ENCODE measurements at places on chromosomes 1 and 21.
A peak's percentile ranks its signal among the peaks of the same experiment; 100 is the strongest.

DNA sequence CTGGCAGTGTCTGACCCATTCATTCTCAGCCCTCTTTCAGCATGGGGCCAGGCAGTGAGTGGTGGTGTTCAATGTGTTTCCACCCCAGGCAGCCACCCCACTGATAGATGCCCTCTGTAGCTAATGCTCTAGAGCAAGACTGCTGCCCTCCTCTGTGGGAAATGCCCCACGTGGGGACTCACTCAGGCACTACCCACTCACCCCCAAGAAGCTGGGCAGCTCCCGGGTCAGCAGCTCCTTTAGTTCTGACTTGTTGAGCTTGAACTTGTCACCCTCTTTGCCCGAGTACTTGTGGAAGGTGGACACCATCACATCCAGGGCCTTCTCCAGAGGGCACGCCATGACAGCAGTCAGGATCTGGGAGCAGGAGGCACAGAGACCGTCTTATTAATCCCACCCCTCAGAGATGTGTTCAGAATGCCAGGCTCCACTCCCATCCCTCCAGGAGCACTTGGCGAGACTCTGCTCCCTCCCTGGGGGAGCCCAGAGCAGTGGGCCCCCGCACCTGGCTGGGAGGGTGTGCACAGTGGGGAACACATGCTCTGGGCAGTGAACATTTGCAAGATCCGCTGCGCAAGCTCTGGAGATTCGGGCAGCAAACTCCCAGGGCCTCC lies 1.0 kb downstream of the S100A4 start:
- no peak for DNase-seq

- no peak for DNase-seq
Measured at GRCh38 chr1:6336776-6337622, 56.6 kb downstream of the ACOT7 start.

- DNase-seq: no peak
Measured at GRCh38 chr1:101547357-101547756, 310.5 kb downstream of the S1PR1 start.

DNA sequence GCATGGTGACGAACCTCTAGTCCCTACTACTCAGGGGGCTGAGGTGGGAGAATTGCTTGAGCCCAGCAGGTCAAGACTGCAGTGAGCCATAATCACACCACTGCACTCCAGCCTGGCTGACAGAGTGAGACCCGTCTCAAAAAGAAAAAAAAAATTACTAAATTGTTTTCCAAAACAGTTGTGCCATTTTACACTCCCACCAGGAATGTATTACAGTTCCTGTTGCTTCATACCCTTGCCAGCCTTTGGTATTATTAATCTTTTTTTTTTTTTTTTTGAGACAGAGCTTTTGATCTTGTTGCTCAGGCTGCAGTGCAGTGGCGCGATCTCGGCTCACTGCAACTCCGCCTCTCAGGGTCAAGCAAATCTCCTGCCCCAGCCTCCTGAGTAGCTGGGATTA lies 55.9 kb downstream of the RPS6KA1 start:
- DNase-seq: no peak

DNA sequence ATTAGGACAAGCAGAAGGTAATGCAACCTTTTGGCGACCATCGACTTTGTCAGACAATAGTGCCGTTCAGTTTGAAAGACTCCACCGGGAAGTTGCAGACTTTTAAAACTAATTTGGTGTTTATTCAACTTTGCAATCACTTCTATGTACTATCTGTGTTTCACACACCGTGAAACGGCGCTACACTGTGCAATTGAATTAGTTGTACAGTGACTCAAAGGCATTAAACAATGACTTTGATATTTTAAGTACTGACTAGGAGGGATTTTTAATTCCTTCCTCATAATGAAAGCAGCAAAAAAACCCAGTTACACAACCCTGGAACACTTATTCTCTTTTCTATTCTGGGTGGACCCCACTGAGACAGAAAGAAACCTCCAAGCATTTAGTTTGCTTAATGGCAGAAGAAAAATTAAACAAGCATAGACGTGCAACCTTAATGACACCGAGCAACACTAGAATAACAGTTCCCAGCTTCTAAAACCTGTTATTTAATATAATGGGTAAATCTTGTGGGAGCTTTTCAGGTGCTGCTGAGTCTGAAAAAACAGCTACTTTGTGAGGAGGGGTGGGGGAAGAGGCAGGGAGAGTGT lies 176.8 kb downstream of the LMO4 start:
- no peak for DNase-seq

GRCh38 chr21:45404730-45405270 lies at the start of gene COL18A1:
TSS of gene COL18A1 (plus strand) at chr21:45405165. CDS start at chr21:45405231, 66 bp downstream.
- DNase-seq: peak; percentile 14

DNA sequence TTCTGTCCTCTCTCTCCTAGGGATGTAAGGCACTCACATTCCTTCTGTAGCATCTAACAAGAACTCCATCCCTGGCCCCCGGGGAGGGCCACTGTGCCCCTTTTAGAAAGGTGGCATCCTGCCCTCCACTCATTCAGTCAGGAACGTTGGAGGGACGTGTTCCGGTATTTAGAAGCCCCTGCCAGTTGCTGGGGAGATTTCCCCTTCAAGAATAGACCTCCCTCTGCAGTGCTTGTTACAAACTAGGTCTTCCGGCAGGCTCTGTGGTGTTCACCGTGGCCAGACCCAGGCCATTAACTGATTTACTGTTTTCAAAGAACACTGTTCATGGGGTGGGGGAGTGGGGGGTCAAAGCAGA lies 779 bp downstream of the PCP4L1 start:
- no peak for DNase-seq

GRCh38 chr1:197422993-197423392 lies 154.9 kb downstream of the CRB1 start:
- no peak for DNase-seq

GRCh38 chr1:12015001-12015491 lies 4.3 kb upstream of the MIIP start:
- DNase-seq: no peak

GRCh38 chr1:155038602-155039307 lies 5.1 kb downstream of the DCST1 start:
- DNase-seq: no peak

DNA sequence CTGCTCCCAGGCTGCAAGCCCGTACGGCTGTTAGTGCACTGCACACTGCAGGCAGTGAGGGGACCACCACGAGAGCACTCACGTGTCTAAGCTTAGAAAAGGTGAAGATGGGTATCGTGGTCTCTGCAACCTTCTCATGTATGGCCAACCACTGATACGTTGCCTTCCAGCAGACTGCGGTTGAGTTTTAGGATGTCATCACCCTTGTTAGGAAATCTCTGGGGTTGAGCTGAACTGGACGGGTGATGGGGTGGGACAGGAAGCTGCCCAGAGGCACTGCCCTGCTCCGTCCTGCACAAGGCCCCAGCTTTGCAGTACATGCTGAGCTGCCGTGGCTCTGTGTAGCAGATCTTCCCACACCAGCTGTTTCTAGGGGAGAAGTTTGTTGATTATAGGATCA lies 43.3 kb downstream of the FAAP20 start:
- DNase-seq: no peak

GRCh38 chr1:193538003-193538354 lies 351.6 kb upstream of the B3GALT2 start:
- no peak for DNase-seq

- DNase-seq: no peak
Measured at GRCh38 chr1:66489151-66489550, 44.8 kb upstream of the SGIP1 start.

Measured in stimulated activated CD4-positive, alpha-beta T cell treated with anti-CD3 and anti-CD28 coated beads, TNF-alpha, amount 100 ng/mL, for 24 hours (primary cell).